ENCODE measurements at places on chromosomes 12 and 14.

- no peak for DNase-seq
Measured at GRCh38 chr14:97074856-97075255, 277.7 kb downstream of the VRK1 start.

- DNase-seq, result no peak
Measured at GRCh38 chr12:130422676-130423075, 85.0 kb downstream of the PIWIL1 start.

GRCh38 chr14:68606176-68606575 is 186.7 kb downstream of the ZFP36L1 start:
- no peak for DNase-seq

GRCh38 chr12:46933947-46934346 is 108.2 kb upstream of the SLC38A4 start:
- peak; percentile 61 for DNase-seq

DNA sequence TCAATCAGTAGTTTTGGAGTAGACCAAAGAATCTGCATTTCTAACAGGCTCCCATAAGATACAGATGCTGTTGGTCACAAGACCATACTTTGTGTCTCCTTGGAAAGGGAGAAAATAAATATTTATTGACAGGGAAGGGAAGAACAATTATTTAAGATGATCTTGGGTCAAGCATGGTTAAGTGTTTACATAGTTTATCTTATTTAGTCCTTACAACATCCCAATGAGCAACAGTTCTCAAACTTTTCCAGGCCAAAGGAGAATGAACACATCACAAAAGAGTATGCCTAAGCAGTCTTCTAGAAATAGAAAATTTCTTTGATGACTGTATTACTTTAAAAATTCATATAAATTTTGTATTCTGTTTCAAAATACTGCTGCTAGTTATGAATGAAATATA is 8.8 kb downstream of the LPCAT3 start:
- DNase-seq, result no peak

DNA sequence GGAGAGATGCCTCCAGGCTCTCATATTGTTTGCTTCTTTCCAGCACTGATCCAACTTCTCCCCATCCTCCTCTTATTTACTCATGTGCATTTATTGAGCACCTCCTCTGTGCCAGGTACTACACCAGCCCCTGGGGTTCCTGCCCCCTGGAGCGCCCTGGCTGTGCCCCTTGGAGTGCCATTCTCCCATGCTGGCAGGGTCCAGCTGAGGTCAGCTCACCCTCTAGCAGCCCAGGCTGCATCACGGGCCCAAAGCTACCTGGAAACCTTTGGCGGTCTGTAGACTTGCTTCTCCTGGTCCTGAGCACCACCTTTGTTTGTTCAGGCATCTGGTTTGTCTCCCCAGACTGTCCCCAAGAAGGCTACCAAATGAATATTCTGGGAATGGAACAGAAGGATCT is 67.0 kb downstream of the ADCK1 start:
- DNase-seq, result no peak

GRCh38 chr12:110465024-110465423 is 3.0 kb downstream of the GPN3 start:
- no peak for DNase-seq

DNA sequence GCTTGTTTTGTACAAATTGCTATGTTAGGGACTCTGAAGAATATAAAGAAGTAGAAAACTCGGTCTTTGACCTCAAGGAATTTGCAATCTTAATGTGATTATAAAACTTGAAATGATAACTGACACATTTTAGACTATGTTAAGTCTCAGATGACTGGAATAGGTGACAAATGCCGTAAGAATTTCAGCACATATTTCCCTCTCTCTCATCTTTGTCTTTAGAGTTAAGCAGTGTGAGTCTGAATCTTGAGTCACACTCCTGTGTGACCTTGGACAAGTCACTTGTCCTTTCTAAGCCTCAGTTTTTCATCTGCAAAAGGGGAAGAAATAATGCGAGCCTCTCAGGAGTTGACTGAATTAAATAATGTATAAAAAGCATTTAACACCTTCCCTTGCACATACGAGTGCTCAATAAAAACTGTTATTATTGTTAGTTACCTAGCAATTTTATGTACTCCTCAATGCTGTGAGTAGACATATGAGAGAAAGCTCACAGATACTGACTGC is 103.7 kb downstream of the DYRK2 start:
- DNase-seq, result no peak

DNA sequence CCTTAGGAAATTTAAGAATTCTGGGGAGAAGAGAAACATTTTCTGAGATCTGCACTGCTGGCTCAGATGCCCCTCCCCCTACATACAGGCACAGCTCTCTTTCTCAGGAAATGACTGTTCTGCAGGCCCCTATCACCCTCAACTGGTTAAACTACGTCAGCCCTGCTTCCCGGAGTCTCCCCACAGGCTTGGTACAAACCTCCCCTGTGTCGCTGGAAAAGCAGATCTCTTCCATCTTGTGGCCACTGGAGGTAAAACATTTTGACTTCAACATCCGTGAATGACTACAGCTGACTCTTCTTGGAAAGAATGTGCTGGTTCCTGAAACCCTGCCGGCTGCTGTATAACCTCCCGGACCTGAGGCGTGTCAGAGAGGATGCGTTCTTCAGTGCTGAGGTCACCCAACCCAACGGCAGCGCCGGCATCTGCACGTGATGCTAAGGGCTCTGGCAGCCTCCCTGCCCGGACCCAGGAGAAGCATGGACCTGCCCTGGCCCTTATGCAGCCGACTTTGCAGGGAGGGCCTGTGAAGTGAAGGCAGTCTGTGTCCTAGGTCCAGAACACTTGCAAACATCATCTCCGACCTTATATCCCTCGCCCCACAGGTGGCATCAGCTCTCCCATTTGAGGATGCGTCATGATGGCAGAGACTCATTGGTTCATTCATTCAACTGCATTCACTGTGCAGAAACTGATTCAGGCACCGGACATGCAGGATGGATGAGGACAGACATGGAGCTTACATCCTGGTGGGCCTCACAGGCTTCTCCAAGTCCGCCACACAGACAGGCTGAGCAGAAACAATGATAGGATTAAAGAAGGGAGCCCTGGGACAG is 129.2 kb downstream of the GCH1 start:
- DNase-seq, result peak; percentile 94

DNA sequence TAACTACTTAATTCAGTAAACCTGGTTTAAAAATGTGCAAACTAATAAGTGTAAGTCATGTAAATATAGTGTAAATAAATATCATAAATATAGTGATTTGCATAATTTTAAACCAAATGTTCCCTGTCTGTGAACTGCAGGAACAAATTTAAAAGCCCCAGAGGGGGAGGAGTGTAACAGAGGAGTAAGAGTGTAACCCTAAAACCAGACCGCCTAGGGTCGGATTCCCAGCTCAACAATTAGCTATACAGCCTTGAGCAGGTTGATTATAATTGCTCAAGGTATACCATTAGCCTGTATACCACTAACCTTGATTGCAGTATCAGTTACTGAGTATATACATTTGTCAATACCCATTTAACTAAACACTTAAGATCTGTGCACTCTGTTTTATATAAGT is 218.4 kb downstream of the ADAMTS20 start:
- DNase-seq, result no peak

- peak; percentile 53 for DNase-seq
Measured at GRCh38 chr14:80930836-80931389, 10.6 kb downstream of the CEP128 start.

DNA sequence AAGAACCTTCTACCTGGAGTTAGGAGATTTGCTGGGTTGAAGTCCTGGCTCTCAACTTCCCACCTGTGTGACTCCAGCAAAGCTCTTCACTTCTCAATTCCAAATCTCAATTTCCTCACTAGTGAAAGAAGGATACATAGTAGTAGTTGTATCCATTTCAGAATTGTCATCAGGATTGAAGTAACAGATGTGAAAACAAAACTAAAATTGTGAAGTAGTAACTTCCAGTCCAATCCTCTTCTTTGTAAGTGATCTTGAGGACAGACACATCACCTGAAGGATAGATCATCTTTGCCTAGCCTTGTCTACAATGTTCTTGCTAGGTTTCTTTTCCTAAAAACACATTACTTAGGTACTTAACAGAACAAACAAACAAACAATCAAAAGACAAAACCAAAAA is 1.2 kb upstream of the LRRK2 start:
- DNase-seq, result no peak

GRCh38 chr12:108495054-108495453 is 20.0 kb upstream of the FICD start:
- DNase-seq, result peak; percentile 31

DNA sequence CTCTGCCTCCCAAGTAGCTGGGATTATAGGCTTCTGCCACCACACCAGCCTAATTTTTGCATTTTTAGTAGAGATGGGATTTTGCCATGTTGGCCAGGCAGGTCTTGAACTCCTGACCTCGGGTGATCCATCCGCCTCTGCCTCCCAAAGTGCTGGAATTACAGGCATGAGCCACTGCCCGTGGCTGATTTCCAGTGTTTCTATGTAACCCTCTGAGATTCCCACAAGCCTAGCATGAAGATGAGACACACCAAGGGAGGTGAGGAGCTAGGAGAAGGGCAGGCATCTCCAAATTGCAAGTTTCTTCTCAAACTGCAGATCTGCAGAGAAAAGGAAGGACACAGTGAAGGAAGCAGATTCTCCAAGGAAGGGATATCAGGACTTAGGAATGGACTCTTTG is 125.0 kb downstream of the CACNA1C start:
- no peak for DNase-seq

GRCh38 chr14:105061428-105062047 is 3.7 kb downstream of the GPR132 start:
- DNase-seq, result no peak

DNA sequence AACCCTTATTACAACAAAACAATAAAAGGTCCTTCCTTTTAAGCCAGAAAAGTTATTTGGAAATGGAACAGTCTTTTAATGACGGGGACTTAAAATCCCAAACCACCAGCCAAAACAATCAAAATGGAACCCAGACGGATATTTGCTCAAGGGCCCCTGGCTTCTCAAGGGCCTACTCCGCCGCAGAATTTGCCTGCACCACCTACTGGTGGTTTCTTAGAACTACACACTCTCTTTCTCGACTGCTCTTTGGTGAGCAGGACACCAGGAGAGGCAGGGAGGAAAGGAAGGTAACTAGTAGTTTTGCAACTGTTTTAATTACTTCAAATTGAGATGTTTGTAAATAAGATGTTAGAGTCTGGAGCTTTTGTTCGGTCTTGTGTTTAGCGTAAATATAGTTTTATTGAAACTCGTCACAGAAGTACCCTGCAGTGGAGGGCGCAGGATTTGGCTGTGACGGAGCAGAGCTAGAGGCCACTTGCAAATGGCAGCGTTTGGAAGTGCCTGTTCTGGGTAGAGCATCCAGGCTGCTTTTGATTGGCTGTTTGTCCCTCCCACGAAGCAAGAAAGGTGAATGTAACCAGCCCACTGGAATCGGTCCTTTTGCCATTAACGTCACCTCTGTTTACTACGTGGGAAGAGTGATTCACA is 238.5 kb downstream of the CACNA1C start:
- peak; percentile 50 for DNase-seq

DNA sequence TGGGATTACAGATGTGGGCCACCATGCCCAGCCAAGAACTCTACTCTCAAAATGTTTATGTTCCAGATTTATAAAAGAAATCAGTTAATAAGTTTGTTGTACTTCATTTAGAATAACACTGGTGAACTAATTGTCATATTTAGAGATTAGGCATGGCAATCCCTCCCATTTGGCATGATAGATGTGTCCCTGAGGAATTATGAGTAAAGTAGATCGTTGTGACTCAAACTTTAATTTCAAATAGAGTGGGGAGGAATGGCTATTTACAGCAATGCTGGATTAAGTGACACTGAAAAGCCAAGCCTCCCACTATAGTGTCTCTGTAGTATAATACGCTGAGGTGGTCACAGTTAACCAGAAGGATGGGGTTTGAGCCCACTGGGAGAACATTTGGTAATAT is 39.3 kb upstream of the RTRAF start:
- no peak for DNase-seq

All from GM03348 (cell line).